ENCODE measurements at places on chromosomes 5 and 9. TPM values are rescaled to one million over a fixed set of nuclear protein-coding genes. Genes with fewer than 3 reads are reported as not detected.

The RASEF gene
- 1.3 TPM for total RNA-seq

DNA sequence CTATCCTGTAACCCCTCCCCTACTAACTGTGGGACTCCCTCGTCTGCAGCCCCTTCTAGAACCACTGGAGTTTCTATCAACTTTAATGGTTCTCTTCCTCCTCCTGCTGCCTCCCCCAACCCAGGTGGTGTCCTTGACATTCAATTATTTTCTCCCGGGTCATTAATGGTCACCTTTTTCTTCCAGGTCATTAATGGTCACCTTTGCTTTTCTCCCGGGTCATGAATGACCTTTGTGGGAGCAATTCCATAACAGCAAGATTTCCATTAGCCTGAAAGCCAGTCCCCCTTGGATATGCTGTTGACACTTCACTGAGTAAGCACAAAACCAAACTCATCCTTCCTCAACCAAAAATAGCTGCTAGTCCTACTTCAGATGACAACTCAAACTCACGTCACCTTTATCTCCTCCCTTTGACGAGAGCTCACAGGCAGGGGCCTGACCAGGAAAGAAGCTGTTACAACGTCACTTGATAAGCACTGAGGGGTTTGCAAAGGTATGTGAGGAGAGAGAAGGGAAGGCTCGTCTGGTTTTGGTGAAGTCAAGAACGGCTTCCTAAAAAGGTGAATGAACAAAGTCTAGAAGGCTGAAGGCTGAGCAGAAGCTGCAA lies 10.9 kb downstream of the CCDC127 start:
- DNase-seq = no peak

The HTR4 gene
- not detected for total RNA-seq

DNA sequence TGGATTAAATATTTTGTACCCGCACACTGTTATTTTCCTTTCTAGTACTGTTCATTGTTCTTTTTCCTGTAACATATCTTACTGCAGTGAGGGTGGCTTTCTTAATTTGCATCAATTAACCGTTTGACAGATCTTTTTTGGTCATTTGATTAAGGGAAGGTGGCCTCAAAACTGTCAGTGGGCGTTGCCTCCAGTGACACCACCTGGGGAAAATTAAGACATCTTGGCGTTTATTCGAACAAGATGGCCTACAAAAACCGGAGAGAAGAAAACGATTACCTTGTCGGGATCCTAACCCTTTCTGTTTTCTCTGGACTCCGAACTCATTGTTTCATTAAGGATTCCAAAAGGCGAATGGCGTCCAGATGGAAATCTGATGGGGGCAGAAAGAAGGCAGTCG lies 2.0 kb downstream of the BASP1 start:
- DNase-seq = no peak

- DNase-seq = no peak
Observed at GRCh38 chr5:142242272-142242671, 82.5 kb downstream of the SPRY4 start.

- no peak for DNase-seq
Observed at GRCh38 chr9:19416143-19416542, 7.3 kb downstream of the ACER2 start.

- peak; percentile 86 for DNase-seq
Observed at GRCh38 chr9:35658137-35658967, at the start of gene CCDC107. TSS of gene CCDC107 (plus strand) at chr9:35658292. CDS start at chr9:35658380, 88 bp downstream.

- DNase-seq = no peak
Observed at GRCh38 chr5:160001457-160001856, 7.5 kb upstream of the TTC1 start.

DNA sequence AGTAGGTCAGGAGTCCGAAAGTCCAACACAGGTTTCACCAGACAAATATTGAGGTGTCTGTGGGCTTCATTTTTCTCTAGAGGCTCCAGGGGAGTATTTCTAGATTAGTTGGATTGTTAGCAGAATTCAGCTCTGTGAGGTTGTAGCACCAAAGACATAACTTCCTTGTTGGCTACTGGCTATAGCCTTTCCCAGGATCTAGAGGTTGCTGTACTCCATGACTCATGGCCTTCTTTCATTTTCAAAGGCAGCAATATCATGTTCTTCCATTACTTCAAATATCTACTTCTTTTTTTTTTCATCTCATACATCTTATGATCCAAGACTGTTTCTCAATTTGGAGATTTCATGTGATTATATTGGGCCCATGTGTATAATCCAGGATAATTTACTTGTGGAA lies 404.0 kb upstream of the FAM174A start:
- DNase-seq = no peak

DNA sequence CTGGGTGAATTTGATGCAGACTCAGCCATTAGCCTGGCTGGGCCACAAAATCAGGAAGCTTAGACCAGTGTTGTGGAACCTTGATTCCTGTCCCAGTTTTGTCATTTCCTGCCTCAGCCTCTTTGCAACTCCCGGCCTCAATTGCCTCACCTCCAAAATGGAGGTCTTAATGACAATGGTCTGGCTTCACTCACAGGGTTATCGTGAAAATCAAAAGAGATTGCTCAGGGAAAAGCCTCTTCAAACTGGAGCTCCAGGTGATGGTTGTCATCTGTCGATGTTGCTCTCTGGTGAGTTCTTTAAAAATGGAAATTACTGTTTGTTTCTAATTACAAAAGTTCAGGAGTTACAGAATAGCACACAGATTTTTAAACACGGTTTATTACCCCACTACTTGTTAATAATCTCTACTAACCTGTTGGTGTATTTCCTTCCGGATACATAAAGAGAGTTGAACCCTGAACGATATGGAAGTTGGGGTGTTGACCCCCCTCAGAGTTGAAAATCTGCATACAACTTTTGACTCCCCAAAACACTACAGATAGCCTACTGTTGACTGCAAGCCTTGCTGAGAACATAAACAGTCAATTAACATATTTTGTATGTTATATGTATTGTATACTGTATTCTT lies 109.9 kb upstream of the CPEB4 start:
- DNase-seq = no peak

DNA sequence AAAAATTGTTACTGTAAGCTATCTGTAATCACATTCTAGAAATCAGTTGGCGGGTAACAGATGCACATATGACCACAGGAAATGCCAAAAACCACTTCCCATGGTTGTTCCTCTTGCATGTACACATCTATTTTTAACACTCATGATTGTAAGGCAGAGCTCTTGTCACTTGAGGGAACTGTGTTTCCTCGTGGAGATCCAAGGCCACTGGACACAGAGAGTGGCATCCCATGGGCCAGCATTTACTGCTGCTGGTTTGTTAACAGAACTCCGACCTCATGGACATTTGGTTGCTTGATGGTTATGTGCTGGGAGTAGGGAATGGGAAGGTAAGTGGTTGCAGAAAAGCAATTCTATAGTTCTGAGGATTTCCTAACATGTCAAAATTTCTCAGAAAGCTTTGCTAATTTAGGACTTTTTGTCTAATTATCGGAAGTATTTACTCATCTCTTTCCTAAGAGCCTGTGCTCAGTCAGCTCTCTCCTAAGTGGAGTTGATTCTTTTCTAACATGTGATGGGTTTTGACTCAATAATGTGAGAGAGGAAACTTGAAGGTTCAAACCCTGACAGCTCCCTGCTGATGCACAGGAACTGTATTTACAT lies 202.0 kb upstream of the NR3C1 start:
- DNase-seq = no peak

DNA sequence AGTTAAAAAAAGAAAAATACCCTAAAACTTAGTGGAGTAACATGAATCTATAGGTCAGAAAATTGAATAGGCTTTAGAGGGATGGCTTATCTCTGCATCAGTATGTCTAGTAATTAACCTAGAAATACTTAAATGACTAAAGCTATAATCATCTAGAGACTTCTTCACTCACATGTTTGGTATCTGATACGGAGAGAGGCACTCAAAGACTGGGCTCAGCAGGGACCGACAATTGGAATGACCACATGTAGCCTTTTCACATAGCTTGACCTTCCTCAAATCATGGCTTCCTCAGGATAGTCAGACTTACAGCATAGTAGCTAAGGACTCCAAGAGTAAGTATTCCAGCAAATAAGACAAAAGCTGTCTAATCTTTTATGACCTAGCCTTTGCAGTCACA lies 105.3 kb upstream of the RORB start:
- no peak for DNase-seq

The NEUROG1 gene
- not detected for total RNA-seq

DNA sequence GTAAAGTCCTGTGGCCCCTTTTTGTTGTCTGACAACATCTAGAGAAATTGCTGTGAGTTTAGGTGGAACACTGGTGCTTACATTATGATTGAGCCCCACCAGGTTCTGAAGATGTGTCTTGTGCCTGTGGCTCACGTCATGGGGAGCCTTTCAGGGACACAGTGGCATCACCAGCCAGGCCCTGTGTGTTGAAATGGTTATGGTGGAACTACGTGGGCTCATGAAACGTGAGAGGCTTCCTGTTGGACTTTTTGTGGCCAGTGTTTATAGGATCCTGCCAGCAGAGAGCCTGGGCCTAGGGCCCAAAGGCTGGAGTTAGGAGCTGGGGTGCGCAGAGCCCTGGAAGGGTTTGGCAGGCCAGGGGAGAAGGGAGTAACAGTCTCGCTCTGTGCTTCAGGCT lies 46.8 kb downstream of the TENT4A start:
- no peak for DNase-seq

The ECPAS gene
- total RNA-seq = 95.5 TPM

DNA sequence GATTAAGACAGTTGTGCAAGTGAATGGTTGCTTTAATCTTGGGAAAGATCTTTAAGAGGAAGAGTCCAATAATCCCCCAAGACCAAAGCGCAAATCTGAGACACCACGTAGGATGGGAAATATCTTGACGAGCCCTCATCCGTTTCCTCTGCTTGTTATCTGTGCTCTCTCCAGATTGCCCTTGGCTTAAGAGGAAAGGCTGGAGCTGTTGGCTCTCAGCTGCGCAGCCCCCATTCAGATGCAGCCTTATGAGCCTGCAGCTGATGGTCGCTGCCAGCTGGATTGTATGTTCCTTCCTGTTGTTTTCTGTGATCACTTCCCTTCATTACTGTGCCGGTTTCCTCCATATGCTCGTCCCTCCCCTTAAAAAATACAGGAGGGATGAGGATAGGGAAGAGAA lies 47.7 kb downstream of the PWWP2A start:
- DNase-seq = peak; percentile 48

GRCh38 chr9:97332993-97333392 lies 25.5 kb downstream of the CCDC180 start:
- no peak for DNase-seq

DNA sequence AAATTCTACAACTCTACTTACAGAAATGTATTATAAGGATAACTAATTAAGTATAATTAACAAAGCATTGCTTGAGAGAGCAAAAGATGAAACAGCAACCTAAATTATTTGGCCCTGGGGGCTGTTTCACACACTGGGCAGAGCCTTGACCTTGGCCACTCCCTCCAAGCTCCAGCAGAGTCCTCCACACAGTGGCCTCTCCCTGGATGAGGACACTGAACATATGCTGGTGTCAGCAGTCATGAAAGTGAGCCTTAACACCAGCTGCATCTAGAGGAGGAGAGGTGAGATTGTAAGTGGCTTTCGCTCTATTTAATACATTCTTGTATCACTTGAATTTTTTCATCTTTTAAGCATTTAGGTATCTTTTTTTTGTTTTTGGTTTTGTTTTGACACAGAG lies 23.3 kb upstream of the ZDHHC12 start:
- DNase-seq = no peak

GRCh38 chr5:116507051-116507537 lies 67.5 kb downstream of the SEMA6A start:
- no peak for DNase-seq

DNA sequence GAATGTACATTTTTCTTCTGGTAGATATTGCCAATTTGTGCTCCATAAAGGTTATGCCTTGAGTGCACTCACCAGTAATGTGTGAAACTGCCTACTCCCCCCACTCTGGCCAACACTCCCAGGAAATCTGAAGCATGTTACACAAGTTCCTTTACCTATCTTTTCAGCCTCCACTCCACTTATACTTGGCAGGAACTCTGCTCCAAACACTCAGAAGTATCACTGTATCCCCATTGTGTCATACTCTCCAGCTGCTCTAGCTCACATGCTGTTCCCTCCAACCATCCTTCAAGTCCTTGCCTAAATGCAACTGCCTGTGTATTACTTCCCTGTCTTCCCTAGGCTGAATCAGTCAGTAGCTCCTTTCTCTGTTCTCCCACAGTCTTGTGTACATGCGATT lies 28.3 kb downstream of the POU4F3 start:
- no peak for DNase-seq

The FOXD4L4 gene
- not detected for total RNA-seq

DNA sequence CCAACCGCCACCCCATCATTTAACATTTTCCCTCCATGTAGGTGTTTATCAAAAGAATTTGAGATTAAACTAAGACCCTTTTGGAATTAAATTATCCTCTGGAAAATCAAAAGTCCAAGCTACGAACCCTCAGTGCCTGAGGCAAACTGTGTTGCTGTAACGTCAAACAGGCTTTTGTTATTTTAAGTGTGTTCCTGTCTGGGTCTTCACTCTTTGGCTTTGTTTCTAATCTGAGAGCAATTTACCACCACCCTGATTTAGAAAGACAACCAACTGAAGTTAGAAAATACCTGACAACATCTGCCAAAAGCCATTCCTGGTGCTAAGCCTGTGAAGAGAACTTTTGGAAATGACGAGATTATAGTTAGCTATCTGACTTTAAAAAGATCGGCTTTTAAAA lies 199.9 kb downstream of the DIRAS2 start:
- no peak for DNase-seq

The ANXA2R gene
- total RNA-seq = 1.8 TPM

DNA sequence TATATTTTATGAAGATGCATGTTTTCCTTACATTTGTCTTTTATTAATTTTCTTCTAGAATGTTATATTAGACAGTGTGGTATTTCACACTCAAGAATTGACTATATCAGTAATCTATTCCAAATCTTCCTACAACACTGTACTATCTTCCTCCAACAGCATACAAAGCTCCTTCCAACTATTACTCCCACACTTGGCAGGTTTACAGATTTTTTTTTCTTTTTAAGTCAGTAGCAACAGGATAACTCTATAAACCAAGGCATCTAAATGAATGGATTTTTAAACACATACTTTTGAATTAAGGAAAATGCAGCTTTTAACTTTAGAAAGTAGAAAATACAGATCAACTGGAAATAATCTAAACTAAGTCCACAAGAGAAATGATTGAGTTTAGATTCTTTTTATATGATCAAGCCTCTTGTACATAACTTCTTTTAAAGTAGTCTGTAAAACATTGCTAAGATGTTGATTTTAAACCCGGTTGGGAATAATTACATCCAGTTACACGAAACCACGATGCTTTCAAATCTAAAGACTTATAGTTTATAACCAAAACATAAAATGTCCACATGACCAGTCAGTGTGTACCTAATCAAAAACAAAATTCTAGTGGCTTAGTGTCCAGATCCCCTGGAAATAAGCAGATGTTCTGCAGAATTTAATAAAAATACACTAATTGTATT lies 281.6 kb downstream of the ADAMTS6 start:
- no peak for DNase-seq

The PCDHA7 gene
- 0.41 TPM for total RNA-seq

GRCh38 chr5:54362434-54362833 lies 52.1 kb upstream of the ARL15 start:
- DNase-seq = no peak

The GTF2H2 gene
- 14.3 TPM for total RNA-seq

- DNase-seq = no peak
Observed at GRCh38 chr5:143322176-143322575, 81.3 kb downstream of the NR3C1 start.

Measured in ovary (tissue), 10 donors.